Aorta (tissue), 5 donors: ENCODE measurements at places on chromosomes 7 and 10. TPM values are rescaled to one million over a fixed set of nuclear protein-coding genes. Genes with fewer than 3 reads are reported as not detected.

ENO4 gene
- not detected for total RNA-seq

OPN1SW gene
- not detected for total RNA-seq

ZNF425 gene
- total RNA-seq, result 1.0 TPM

TNRC18 gene
- 132 TPM for total RNA-seq

SPDYE11 gene
- total RNA-seq, result not detected

CRPPA gene
- total RNA-seq, result 2.4 TPM

EBLN1 gene
- not detected for total RNA-seq

GDF2 gene
- not detected for total RNA-seq

GIMAP1 gene
- 5.4 TPM for total RNA-seq

GRCh38 chr7:2720024-2720423, 32.0 kb downstream of the AMZ1 start:
- no peak for DNase-seq

GRCh38 chr10:132585732-132586722, 48.4 kb downstream of the INPP5A start:
- DNase-seq, result peak; percentile 74

DNA sequence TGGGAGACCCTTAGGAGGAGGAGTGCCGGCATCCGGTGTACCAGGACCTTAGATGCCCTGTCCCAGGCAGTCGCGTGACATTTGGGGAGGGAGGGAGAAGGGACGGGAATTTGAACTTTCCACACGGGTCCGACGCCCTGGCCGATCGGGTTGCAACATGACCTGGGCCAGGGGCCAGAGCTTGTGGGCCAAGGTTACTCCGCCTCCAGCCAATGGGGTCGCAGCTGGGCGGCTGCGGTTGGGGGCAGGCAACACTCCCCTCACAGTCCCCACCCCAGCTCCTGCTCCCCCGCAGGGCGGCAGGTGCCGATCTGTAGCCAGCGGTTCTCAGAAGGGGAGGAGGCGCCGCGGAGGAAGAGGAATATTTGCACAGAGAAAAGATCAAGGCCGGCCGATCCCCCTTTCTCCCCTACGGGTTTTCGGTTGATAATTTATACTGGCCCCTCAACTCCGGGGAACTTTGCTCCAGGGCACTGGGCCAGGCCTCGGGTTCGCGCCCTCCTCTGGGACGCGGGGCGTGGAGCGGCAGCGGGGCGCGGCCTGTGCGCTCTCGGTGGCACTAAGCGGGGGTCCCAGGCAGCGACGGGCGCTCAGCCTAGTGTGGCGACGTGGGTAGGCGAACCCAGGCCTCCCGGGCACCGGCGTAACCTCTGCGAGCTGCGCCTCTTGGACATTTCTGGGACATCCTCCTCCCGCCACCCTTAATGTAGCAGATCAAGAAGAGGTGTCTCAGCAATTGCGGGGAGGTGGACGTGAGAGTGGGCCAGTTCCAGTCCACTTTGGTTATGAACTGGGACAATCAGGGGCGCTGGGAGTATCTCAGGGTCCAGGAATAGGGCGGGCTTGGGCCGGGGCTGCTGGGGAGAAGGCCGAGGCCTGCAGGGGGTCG, 1.2 kb downstream of the MLXIPL start:
- DNase-seq, result no peak

- DNase-seq, result no peak
Measured at GRCh38 chr7:141456298-141456697, 94.9 kb upstream of the AGK start.

DNA sequence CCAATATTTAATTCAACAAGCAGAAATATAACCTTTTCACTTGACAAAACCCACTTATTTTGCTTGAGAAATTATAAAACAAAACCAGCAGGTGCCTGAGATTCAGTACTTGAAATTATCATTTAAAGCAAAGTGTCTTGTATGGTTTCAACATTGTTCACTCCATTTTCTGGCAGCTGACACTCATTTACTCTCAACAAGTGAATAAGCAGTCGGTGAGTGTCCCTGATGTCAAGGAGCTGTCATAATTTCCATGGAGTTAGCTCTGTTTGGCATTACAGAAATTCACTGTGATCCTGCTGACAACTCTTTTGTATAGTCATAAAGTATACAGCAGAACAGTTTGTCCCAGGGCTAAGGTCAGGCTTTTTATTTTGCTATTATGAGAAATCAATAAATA, 490.0 kb downstream of the CNTNAP2 start:
- DNase-seq, result no peak

- DNase-seq, result peak; percentile 65
Measured at GRCh38 chr10:49138361-49138891, 4.6 kb upstream of the FAM170B start.

GRCh38 chr10:125227546-125227945, 67.2 kb upstream of the CTBP2 start:
- DNase-seq, result no peak

GRCh38 chr10:114548662-114549061, 109.4 kb downstream of the ABLIM1 start:
- DNase-seq, result no peak

DNA sequence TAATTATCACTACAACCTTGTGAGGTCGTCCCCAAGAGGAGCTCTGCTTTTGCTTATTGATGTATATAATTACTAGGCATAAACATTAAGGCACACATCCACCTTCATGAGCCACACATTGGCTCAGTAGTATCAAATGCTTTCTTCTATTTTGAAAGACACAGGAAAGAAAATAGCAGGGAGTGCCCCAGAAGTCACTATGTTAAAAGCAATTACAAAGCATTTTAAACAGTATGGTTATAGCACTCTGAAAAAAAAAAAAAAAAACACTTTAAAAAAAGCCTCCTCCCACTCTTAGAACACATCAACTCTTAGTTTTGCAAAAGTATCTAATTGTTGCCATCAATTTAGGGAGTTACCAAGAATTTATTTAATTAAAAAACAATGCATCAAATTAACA, 474.2 kb downstream of the PARD3 start:
- DNase-seq, result no peak

GRCh38 chr10:104255311-104255981, 754 bp downstream of the GSTO1 start:
- DNase-seq, result no peak

GRCh38 chr10:69549959-69550358, 23.3 kb downstream of the NEUROG3 start:
- DNase-seq, result no peak

- DNase-seq, result no peak
Measured at GRCh38 chr10:58107506-58107905, 160.2 kb downstream of the IPMK start.

DNA sequence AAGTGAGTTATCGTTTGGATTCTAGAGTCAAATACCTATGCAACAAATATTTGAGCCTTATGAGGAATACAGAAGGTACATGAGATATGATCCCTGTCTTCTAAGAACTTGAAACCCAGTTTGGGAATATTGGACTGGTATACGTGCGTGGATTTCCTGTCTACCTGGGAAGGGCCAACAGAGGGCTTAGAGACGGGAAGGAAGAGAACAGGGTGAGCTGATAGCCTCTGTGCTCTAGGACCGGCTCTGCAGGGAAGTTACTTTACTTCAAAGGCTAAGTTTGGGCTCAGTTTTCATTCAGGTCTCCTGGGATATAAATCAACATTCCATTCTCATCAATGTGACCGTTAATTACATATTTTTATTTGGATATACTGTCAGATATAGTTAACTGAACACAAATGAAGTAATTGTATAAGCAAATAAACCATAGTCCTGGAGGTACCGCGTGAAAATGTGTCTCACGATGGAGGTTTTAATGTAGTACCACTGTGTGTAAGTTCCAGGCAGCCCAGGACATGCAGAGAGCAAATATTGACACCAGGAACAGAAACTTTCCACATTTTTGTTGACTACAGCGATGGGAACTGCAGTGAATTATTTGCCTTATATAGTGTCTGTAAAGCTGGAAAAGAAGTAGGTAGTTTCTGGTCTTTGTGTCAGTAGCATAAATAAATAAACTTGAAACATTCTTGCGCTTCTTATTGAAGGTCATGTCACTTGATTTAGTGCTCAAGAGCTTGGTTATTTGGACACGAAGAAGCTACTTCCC, 8.6 kb downstream of the CHST12 start:
- no peak for DNase-seq

GRCh38 chr10:78215645-78216044, 182.0 kb downstream of the RPS24 start:
- peak; percentile 91 for DNase-seq

DNA sequence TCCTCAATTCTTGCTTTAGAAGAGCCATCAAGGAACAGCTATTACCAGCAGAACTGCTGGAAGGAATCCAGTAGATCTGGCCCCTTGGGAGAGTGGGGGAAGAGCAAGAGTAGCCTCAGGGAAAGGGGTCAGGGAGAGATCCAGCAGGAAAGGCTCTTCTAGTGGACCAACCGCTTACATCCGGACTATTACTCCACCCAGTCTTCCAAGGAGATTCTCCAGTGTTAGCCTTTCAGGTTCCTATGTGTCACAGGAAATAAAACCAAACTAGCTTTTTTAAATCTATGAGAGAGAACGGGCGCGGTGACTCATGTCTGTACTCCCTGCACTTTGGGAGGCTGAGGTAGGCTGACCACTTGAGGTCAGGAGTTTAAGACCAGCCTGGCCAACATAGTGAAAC, 34.3 kb downstream of the TET1 start:
- no peak for DNase-seq

- no peak for DNase-seq
Measured at GRCh38 chr10:77702166-77702565, 64.6 kb upstream of the KCNMA1 start.

DNA sequence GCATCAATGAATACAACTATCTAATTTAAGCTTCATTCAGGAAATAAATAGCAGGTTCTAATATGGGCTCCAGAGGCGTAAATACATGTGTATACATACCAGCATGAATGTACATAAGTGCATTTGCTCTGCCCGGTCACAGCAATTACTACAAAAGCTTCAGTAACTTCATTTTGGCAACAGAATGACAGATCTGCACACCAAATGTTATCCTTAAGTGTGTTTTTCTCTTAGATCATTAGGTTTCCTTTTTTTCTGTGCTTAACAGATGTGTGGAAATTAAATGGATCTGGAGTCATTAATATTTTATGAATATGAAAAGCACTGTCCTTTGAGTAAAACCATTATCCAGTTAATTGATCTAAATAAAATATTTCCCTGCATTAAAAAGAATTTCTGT, 159.0 kb upstream of the MEOX2 start:
- no peak for DNase-seq

GRCh38 chr10:70847659-70848360, 32.1 kb downstream of the SGPL1 start:
- no peak for DNase-seq

DNA sequence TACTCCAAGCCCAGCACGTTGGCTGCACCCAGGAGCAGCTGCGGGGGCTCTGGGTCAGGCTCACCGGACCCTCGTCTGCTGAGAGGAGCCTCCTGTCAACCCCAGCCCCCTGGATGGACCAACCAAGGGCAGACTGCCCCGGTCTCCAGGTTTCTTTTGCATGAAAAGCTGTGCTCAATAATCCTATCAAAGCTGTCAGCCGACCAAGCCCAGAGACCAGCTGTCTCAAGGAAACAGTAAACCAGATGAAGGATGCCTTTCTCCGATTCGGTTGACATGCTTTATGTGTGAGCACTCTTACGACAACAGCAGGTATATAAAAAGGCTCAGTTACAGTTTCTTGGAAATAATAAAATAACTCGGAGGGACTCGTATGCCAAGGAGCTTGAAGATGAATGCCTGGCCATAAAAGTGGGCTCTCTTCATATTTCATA, 71.6 kb upstream of the BAIAP2L1 start:
- no peak for DNase-seq

DNA sequence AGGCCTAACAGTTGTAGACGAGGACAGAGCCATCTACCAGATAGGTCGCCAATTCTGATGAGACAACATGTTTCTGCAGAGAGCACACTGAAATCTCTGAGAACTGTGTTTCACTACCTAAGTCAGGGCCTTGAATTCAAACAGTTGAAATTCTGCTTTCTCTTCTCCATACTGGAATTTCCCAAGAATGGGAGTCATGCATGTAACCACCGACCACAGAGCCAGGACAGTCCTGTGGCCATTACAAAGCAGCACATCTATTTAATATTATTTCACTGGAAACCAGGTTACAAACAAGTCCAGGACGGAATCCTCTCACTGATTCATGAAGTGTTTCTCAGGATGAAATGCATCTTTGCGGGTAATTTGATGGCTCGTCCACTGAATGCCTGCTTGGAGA, 62.0 kb upstream of the ST8SIA6 start:
- no peak for DNase-seq

DNA sequence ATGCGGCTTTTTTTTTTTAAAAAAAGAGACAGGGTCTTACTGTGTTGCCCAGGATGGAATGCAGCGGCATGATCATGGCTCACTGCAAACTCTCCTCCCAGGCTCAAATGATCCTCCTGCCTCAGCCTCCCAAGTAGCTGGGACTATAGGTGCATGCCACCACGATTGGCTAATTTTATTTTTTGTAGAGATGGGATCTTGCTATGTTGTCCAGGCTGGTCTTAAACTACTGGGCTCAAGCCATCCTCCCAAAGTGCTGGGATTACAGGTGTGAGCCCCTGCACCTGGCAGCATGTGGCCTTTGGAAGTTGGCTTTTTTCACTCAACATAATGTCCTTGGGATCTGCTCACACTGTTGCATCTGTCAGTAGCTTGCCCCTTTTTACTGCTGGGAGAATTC, 65.1 kb downstream of the AMZ1 start:
- no peak for DNase-seq

DNA sequence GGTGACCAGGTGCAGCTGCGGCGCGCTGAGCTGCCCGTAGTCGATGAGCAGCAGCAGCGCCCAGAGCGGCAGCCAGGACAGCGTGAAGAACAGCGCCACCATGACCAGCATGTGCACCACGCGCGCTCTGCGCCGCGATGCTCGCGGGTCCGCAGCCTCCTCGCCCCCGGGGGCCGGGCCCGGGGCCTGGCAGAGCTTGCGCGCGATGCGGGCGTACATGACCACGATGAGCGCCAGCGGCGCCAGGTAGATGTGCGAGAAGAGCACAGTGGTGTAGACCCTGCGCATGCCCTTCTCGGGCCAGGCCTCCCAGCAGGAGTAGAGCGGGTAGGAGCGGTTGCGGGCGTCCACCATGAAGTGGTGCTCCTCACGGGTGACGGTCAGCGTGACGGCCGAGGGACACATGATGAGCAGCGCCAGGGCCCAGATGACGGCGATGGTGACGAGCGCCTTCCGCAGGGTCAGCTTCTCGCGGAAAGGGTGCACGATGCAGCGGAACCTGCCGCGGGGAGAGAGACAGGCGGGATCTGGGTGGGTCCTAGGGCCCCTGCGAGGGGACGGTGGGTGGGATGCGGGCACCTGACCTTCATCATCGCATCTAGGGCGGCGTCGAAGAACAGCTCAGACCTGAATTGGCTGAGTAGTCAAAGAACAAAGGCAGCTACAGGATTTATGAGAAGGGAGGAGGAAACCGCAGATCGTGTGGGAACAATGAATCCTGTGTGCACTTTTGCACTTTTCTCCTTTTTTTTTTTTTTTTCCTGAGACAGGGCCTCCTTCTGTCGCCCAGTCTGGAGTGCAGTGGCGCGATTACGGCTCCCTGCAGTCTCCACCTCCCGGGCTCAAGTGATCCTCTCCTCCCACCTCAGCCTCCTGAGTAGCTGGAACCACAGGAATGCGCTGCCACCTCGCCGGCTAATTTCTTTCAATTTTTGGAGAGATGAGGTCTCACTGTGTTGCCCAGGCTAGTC, 22.4 kb upstream of the PPA1 start:
- DNase-seq, result no peak
